ENCODE measurements at places on chromosomes 3 and 15. TPM values are rescaled to one million over a fixed set of nuclear protein-coding genes. Genes with fewer than 3 reads are reported as not detected.

Gene CYP19A1
- 0.65 TPM for total RNA-seq

- peak; percentile 52 for DNase-seq
These were observed 49.1 kb upstream of the IQSEC1 start for GRCh38 chr3:13122081-13123012.

- DNase-seq: no peak
These were observed 33.2 kb downstream of the ABHD2 start for GRCh38 chr15:89121414-89121813.

Gene TRPM1
- not detected for total RNA-seq
